Activated naive CD4-positive, alpha-beta T cell treated with anti-CD3 and anti-CD28 coated beads, Interleukin-2, amount 10 ng/mL, durations not matched to agents 5 hours and 36 hours (primary cell): ENCODE measurements at places on chromosomes 6 and 20. TPM values are rescaled to one million over a fixed set of nuclear protein-coding genes. Genes with fewer than 3 reads are reported as not detected.

Gene FAM50B
- total RNA-seq, result 11.0 TPM

Gene APOBEC2
- not detected for total RNA-seq

Gene ZSCAN31
- 1.0 TPM for total RNA-seq

Gene BMP5
- total RNA-seq, result not detected

Gene CLVS2
- not detected for total RNA-seq
